ENCODE measurements at places on chromosomes 7 and 10. TPM values are rescaled to one million over a fixed set of nuclear protein-coding genes. Genes with fewer than 3 reads are reported as not detected.

DNA sequence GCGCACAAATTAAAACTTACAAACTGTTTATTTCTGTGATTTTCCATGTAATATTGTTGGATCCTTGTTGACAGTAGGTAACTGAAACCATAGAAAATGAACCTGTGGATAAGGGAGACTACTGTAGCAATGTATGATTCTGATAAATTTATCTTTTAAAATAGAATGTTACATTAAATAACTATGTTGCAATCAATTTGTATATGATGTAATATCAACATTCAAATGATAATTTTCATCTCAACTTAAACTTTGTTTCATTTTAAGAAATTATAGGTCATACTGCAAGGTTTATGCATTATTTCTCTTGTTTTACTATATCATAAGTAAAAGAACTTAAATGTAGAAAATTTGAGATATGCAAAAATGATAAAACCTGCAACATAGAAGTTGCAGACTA is 718.0 kb upstream of the MBL2 start:
- no peak for DNase-seq

GRCh38 chr10:11153245-11153644 is 135.6 kb downstream of the CELF2 start:
- DNase-seq = no peak

- no peak for DNase-seq
Observed at GRCh38 chr7:139767561-139767982, 10.2 kb downstream of the HIPK2 start.

Gene UPK3BL2
- total RNA-seq = 24.8 TPM

Gene TET1
- total RNA-seq = 1.6 TPM

DNA sequence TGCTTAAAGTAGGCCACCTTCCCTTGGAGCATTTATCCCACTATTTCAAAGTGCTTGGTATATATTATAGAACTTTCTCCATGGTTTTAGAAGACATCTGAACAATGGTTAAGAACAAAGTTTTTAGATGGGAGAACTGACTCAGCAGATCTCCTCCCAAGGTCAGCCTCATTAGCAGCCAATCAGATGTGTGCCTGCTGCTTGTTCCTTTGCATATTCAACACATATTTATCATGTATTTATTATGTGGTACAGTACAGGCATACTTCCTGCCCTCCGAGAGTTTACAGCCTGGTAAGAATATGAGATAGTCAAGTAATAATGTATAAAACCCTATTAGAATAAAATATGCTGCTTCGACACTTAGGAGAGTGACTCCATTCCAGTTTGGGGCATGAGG is 120.1 kb upstream of the NRP1 start:
- DNase-seq = no peak

- no peak for DNase-seq
Observed at GRCh38 chr10:124600051-124600880, 138.6 kb downstream of the LHPP start.

GRCh38 chr7:70504254-70504653 is 627.7 kb upstream of the GALNT17 start:
- DNase-seq = no peak

DNA sequence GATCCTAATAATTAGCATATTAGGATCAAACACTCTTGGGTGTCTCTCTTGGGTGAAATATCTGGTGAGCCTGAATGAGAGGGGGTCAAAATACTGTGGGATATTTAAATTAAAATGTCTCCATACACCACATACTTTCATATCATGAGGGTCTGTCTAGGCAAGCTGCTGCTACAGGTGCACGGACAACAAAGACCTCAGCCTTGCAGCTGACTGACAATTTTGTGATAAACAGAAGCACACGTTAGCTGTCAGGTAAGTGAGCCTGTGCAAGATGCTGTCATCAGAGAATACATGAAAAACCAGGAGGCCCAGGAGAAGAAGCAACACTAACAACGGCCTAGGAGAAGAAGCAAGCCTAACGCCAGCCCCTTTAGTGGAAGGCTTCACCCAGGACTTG is 247.5 kb downstream of the ADARB2 start:
- no peak for DNase-seq

Gene SUN1
- total RNA-seq = 165 TPM

DNA sequence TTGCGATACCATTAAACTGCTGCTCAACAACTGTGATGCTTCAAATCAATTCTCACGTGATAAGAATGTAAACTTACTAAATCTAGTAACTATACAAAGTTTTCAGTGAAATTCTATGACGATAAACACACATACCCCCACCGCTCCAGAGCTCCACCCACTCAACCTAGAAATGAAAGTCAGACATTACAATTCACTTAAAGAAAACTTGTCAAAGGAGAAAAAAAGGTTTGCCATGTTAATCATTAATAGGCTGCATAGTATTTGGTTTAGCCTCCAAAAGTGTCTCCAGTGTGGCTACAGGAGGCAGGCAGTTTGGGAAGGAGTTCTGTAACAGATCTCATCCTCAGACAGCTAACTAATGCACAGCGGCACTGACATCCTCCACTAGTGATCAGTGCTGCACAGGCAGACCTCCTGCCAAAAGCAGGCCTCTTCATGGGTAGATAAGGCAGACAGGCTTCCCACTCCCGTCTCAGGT is 3.1 kb downstream of the HERPUD2 start:
- DNase-seq = no peak

Gene PAPSS2
- 149 TPM for total RNA-seq

DNA sequence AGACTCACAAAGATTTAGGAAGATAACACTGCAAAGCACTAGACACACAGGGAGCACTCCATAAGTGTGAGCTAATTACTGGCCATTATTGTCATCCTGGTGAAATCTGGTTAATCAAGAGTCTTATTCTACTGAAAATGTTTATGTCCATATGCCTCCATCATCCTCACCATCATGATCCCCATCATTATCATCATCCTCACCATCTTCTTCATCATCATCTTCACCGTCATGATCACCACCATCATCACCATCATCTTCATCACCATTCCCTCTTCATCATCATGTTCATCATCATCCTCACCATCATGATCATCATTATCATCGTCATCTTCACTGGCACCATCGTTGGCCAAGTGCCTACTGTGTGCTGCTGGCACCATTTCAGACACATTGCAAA is 76.3 kb upstream of the CARD11 start:
- no peak for DNase-seq

GRCh38 chr7:134453518-134453917 is 5.4 kb downstream of the AKR1B1 start:
- no peak for DNase-seq

All from Peyer's patch (tissue), 4 donors.